PC-9 (cell line): ENCODE measurements at places on chromosomes 7 and 10. TPM values are rescaled to one million over a fixed set of nuclear protein-coding genes. Genes with fewer than 3 reads are reported as not detected.

OR2A7 gene
- total RNA-seq = 6.0 and 7.6 TPM in 2 replicates

CYP3A4 gene
- not detected in 2 replicates for total RNA-seq

PRR15 gene
- total RNA-seq = 64.9 and 71.6 TPM in 2 replicates

MYL7 gene
- total RNA-seq = not detected in 2 replicates

FZD1 gene
- total RNA-seq = 2.6 and 2.8 TPM in 2 replicates

C10orf95 gene
- total RNA-seq = 1.0 and 1.4 TPM in 2 replicates

DRGX gene
- total RNA-seq = not detected in 2 replicates

SAMD9 gene
- 7.0 and 12.1 TPM in 2 replicates for total RNA-seq

TLX1 gene
- total RNA-seq = not detected in 2 replicates

ICA1 gene
- total RNA-seq = 33.8 and 58.6 TPM in 2 replicates

TMEM176A gene
- not detected in 2 replicates for total RNA-seq

CLRN3 gene
- not detected in 2 replicates for total RNA-seq

CPXM2 gene
- not detected in 2 replicates for total RNA-seq

INHBA gene
- total RNA-seq = 17.3 and 17.6 TPM in 2 replicates

ADAMTS14 gene
- 1.9 and 2.7 TPM in 2 replicates for total RNA-seq

SMO gene
- total RNA-seq = 1.2 and 1.9 TPM in 2 replicates

FAM185A gene
- total RNA-seq = 9.2 and 13.1 TPM in 2 replicates

AZGP1 gene
- 0.70 TPM in 1 of 2 replicates, not detected in the other for total RNA-seq

FMC1 gene
- 12.5 and 15.1 TPM in 2 replicates for total RNA-seq

CREB3L2 gene
- total RNA-seq = 41.2 and 41.9 TPM in 2 replicates
